ENCODE measurements at places on chromosomes 4 and X.

GRCh38 chr4:54152846-54153600, 53.1 kb downstream of the GSX2 start:
- DNase-seq, result peak; percentile 75

- DNase-seq, result no peak
Observed at GRCh38 chrX:31580227-31580626, 508.4 kb upstream of the FTHL17 start.

- no peak for DNase-seq
Observed at GRCh38 chrX:13797512-13797911, 19.4 kb downstream of the GPM6B start.

GRCh38 chr4:103032574-103032973, 13.1 kb upstream of the SLC9B1 start:
- DNase-seq, result peak; percentile 21

DNA sequence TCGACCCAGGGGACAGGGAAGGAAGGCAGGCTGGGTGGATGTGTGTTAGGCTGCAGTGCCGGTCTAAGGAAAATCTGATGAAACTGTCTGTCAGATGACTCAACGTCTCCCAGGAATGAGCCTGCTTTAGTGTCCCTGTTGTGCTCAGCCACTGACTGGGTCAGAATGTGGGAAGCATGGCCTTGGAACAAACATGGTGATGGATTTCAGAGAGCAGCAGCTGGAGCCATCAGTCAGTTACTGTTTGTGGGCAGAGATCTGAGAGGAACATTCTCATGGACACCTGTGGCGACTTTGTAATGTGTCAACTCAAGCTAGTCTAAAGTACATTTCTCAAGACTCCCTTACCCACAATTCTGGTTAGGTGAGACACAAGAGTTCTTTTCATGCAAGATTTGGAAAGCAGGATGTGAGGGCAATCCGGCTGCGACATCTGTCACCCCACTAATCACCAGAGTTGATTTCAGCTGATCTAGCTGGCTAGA, 63.2 kb downstream of the ANAPC10 start:
- peak; percentile 62 for DNase-seq

- peak; percentile 74 for DNase-seq
Observed at GRCh38 chr4:74038425-74039314, at the start of gene CXCL3. CXCL3 (minus strand) TSS chr4:74038689; CDS start chr4:74038611, 78 bp downstream.

DNA sequence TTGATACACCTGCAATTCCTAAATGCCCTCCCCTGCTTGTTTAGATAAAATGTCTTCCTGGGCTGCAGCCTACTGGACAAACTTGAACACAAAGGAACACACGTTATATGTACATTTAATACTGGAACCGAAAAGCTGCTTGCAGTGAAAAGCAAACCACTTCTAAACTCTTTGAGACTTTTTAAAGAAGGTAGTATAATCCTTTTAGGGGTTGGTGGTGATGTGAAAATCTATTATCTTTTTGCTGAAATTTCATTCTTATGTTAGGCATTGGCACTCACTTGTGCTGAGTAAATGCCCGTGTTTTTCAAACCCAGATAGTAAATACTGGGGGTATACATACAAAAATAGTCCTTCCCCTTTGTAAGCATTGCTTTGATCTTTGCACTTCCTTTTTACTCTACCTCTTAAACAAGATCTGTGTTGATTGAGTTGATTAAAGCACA, 2.2 kb downstream of the NFKB1 start:
- no peak for DNase-seq

Measured in fibroblast of the aortic adventitia (primary cell).